ENCODE measurements at places on chromosomes 7 and 10.

DNA sequence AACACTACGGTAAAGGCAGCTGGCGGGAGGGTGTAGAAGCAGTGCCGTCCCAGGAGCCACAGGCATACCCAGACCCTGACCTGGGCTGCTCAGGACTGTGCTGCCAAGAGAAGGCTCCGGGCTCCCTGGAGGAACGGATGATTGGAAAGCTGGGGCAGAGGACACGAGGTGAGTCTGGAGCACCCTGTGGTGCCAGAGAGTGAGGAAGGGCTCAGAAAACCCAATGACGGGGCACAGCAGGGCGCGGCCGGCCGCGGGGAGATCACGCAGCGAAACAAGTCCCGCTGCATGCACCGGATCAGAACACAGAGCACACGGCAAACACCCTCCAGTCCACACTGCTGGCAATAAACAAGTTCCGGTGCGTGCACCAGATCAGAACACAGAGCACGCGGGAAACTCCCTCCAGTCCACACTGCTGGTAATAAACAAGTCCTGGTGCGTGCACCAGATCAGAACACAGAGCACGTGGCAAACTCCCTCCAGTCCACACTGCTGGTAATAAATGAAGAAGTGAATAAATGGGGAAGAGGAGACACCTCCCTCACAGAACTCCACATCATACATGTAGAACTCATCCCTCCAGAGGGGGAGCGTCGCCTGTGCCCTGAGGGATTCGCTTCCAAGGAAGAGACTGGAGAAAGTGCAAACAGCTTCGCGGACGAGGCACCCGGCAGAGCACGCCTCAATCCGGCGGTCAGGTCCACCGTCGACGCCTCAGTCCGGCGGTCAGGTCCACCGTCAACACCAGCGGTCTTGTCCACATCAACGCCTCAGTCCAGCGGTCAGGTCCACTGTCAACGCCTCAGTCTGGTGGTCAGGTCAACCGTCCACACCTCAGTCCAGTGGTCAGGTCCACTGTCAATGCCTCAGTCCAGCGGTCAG lies 265.0 kb downstream of the MAD1L1 start:
- no peak for DNase-seq

- no peak for DNase-seq
Measured at GRCh38 chr7:42181566-42181965, 55.4 kb downstream of the GLI3 start.

DNA sequence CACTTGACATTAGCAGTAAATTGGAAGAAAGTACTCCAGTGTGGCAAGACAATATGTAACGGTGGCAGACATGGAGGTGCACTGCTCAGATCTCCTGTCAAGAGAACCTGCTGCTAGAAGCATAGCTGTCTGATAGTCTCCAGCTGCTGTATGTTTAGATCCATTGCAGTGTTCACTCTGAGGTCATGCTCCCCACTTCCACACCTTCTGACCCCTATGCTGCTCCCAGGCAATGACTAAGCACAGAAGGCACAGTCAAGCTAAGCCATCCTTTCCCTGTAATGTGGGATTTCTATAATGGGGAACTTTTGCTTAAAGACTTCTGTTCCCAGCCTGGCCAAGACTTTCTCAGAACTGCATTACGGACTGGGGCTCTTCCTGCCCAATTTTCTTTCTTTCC lies 315.8 kb downstream of the HPSE2 start:
- no peak for DNase-seq

DNA sequence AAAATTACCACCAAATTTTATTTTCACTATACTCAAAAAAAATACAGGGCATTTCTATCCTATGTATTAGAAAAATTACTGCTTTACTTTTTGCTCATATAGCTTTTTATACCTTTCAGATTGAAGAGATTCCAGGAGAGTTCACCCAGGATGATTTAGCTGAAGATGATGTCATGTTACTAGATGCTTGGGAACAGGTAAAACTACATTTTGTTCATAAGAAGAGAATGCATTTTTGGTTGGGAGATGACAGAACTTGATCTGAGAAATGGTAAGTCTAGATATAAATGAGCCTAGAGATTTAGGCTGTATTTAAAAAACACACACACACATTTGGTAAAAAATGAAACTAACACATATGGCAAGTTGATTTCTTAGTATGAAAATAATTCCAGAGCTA lies 38.1 kb upstream of the ARL4A start:
- no peak for DNase-seq

- DNase-seq = no peak
Measured at GRCh38 chr10:598415-599170, 90.9 kb downstream of the DIP2C start.

DNA sequence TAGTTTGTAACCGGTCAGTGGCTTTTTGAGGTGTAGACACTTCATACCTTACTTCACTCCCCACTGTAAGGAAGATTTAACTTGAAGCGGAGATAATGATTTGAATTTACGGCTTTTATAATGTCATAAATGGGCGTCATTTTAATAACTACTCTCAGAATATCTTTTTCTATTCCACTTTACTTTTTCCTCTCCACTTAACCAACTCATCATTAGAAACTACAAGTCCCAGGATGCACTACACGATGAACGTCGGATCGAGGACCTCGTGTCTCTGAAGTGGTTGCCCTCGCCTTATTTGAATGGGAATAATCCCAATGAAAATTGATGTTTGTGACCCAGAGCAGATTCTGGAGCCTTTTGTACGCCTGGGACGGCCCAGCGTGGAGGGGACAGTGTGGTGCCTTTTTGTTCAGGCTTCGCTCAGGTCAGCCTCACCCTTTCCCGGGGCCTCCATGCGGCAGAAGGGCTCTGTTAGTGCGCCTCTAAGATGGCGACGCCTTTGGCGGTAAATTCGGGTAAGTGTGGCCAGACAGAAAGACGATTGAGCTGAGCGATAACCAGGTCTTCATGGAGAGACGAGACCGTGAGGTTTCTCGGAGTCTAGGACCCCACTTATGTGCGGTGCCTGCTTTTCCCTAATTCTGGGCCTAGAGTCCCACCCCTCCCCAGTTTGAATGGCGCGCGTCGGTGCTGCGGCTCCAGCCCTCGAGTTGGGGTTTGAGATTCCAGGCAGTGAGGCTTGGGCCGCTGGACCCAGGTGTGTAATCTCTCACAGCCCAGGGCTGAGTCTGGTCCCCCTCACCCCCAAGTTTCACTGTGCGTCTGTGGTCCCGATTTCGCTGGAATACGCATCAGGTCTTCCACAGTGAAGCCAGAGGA lies at the start of gene NUP205:
NUP205 (plus strand) TSS at position 463 of the 882 bp plus-strand sequence; CDS start at position 491, 28 bp downstream.
- peak; percentile 77 for DNase-seq

DNA sequence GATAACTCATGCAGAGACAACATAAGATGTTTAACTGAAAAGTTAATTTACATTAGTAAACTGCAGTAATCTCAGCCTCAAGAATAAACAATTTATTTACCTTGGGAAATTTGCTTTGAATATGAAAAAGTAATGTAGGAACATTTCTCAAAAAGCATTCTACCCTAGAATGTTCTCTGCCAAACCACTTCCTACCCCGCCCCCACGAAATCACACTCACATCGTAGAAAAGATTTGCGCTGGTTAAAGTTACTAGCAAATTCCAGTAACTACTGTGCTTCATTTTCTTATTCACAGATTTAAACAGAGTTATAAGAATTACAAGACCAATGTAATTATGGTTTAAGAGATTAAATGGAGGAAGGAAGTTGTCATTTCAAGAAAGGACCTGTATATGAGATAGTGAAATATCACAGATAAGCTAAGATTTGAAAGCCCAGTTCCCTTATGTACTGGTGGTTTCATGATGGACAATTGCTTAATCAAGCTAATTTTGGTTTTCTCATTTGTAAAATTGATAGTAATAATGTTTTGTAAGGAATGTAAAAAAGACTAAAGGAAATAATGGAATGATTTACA lies 175.4 kb downstream of the GNAI1 start:
- DNase-seq = no peak

GRCh38 chr7:108418946-108419345 lies 37.3 kb downstream of the NRCAM start:
- DNase-seq = no peak

GRCh38 chr10:63633677-63634487 lies 112.7 kb downstream of the REEP3 start:
- no peak for DNase-seq

GRCh38 chr10:99917963-99918825 lies 91.6 kb downstream of the DNMBP start:
- DNase-seq = no peak

- DNase-seq = no peak
Measured at GRCh38 chr7:46539892-46540483, 618.9 kb upstream of the IGFBP3 start.

DNA sequence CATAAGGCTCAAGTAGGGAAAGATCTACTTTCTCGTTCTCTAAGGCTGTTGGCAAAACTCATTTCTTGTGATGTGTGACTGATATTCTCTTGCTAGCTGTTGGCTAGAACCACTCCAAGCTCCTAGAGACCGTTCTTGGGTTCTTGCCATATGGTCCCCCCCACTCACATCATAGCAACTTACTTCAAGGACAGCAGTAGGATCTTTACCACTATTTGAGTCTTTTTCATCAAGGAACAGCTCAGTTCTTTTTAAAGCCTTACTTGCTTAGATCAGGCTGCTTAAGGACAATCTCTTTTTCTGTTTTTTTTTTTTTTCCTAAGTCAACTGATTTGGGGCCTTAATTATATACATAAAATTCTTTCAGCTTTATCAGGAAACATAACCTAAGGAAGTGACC lies 251.1 kb downstream of the GPR37 start:
- no peak for DNase-seq

DNA sequence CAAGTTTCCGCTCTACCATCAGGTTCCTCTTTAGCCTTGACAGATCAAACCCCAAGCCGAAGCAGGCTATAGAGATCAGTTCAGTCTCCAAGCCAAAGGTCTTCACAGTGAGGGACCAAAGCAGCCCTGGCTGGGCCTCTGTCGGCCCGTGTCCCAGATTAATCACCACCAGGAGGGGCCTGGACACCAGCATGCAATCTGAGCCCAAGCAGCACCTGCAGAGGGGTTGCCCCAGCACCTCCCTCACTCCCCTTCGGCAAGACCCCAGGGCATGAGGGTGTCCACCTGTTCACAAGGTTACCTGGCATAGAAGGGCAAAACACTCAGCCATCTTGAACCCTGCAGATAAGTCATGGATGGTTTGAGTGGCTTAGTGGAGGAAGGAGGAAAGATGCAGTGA lies 36.0 kb downstream of the FBXW4 start:
- DNase-seq = no peak

GRCh38 chr7:136976504-136977251 lies 108.2 kb downstream of the CHRM2 start:
- DNase-seq = no peak

- no peak for DNase-seq
Measured at GRCh38 chr7:98236355-98237185, 15.5 kb downstream of the TECPR1 start.

DNA sequence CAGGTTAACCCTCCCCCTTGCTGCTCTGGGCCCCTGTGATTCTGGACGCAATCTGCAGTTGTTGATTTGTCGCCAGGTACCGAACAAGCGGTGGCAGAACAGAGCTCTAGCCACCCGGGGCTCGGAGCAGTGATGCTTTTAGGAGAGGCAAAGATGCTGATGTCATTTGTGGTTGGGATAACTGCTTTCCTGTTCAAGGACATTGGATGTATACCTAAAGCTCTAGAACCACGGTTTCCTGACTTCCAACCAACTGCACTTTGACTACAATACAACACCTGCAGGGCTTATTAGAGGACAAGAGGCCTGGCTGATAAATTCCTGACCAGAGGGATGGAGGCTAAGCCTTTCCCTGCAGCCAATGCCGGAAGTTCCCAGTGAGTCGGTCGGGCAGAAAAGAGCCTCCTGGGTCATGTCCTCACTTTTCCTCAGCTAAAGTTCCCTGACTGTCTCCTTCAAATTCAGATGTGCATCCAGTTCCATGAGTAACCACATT lies 6.5 kb upstream of the RBM20 start:
- no peak for DNase-seq

DNA sequence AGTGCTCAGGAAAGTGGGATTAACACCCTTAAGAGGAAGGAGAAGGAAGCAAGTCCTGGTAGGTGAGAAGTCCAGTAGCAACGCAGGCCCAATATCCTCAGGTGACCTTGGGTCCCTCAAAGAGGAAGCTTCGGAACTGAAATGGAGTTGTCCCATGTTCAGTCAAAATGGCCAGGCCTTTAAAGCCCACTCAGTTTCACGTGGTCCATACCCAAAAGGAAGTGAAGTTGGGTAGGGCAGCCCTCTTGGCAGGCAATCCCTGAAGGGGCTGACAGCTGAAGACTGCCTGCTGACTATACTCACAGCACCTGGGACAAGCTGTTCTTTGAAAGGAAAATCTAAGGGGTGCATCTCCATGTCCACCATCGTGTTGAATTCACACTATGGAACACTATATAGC lies 3.0 kb downstream of the GSAP start:
- no peak for DNase-seq

DNA sequence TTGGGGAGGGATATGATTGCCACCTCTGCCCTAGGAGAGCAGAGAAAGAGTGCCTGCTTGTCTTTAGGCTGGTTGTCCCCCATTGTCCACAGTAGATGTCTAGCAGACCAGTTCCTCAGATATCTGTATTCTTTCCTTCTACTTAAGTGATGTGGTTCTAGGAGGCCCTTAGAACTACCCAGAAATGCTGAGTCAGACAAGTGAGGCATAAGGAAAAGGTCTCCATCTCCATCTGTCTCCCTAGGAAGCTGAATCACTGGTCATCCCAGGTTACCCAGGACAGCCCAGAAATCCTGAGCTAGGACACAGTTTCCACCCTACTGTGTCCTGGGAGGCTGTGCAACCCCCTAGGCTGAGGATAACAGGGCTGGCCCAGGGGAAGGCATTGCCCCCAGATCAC lies 93.4 kb upstream of the INHBA start:
- DNase-seq = no peak

- DNase-seq = no peak
Measured at GRCh38 chr7:110647266-110647665, 443.7 kb upstream of the LRRN3 start.

DNA sequence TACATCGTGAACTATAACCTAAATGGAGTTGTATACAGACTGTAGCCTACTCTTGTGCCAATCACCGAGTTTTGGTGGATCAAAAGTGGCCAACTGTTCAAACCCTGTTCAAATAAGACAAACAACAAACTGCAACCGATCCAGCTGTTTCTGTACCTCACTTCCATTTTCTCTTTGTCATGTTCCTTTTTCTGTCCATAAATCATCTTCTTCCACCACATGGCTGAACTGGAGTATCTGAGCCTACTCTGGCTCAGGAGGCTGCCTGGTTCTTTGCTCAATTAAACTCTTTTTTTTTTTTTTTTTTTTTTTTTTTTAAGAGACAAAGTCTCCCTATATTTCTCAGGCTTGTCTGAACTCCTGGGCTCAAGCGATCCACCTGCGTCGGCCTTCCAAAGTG lies 59.0 kb upstream of the NPVF start:
- DNase-seq = no peak

- no peak for DNase-seq
Measured at GRCh38 chr10:76115131-76115470, 683.7 kb downstream of the LRMDA start.

GRCh38 chr7:7148798-7149481 lies 33.4 kb upstream of the C1GALT1 start:
- DNase-seq = no peak
